Midbrain (tissue), 1 donor: ENCODE measurements at places on chromosomes 6 and 20.

DNA sequence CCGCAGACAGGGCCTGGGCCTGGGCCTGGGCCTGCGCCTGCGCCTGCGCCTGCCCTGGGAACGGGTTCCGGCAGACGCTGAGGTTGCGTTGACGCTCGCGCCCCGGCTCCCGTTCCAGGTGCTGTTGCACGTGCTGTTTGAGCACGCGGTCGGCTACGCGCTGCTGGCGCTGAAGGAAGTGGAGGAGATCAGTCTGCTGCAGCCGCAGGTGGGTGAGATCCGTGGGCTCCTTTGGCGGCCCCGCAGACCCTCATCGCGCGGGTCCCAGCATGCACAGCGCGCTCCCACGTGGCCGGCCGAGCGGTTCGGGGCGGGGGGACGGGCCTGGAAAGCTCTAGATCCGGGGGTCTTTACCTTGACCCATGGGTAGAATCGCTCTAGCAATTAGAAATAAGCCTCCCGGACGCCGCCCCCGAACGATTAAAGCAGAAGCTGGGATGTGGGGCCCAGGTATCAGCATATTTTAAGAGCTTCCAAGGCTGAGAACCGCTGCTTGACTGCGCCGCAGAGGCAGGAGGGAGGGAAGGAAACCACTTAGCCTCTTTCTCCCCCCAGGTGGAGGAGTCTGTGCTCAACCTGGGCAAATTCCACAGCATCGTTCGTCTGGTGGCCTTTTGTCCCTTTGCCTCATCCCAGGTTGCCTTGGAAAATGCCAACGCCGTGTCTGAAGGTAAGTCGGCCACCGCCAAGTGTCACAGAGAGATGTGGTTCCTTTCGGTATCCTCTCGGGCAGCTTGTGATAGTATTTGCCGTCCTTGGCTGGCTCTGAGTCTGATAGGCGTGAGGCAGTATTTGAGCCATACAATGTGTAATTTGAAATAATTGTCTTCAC is 508 bp downstream of the NOP56 start:
- peak; percentile 74 for DNase-seq

- no peak for DNase-seq
Observed at GRCh38 chr6:147087641-147088040, 116.6 kb upstream of the STXBP5 start.

DNA sequence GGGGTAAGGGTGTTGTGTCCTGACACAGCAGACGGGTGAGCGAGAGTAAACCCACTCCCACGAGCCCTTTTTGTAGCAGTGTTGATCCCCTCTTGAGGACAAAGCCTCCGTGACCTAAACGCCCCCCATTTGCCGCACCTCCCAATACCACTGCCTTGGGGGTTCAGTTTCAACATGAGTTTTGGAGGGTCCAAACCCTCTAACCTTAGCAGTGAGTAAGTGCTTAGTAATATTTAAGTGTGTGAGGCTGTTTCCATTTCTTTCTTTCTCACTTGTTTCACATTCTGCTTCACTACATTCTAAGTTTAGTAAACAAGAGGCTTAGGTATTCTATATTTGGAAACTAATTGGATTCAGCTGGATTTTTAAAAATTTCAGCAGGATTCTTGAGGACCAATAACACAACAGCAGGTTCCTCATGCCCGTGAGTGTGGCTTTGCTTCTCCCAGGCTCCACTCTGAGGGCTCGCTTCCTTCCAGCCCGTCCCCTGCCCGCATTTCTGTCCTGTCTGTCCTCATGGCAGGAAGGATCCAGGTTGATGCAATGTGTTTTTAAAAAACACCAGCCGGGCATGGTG is 41.2 kb downstream of the SNX9 start:
- DNase-seq, result no peak

DNA sequence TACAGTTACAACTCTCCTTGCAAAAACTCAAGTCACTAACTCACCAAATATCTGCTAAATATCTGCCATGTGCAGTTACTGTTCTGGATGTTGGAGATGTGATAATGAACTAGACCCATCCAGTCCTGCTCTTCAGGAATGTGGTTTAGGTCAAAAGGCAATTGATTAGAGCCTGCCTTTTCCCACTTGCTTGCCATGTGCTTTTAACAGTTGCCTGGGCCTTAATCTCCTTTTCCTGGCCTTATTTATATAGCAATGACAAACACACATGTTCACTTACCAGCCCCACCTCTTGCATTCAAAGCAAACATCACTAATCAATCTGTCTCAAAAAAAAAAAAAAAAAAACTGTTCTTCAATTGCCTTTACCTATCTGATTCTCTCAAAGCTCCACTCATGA is 199.2 kb downstream of the ZNF217 start:
- no peak for DNase-seq

DNA sequence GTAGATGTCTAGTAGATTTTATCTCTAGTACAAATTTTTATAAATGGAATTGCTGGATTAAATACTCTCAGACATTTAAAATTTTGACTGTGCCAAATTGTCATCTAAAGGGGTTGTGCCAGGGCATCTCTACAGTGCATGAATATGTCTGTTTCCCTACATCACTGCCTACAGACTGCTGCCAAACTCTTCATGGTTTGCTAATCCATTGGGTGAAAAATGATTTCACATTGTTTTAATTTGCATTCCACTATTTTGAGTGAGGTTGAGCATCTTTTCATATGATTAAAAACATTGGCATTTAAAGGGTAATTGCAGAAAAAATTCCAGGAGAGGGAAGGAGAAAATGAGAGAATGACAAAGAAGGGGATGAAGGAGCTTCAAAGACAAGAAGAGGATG is 267.7 kb upstream of the RNF24 start:
- no peak for DNase-seq

- no peak for DNase-seq
Observed at GRCh38 chr6:168195712-168196111, 116.7 kb upstream of the FRMD1 start.

DNA sequence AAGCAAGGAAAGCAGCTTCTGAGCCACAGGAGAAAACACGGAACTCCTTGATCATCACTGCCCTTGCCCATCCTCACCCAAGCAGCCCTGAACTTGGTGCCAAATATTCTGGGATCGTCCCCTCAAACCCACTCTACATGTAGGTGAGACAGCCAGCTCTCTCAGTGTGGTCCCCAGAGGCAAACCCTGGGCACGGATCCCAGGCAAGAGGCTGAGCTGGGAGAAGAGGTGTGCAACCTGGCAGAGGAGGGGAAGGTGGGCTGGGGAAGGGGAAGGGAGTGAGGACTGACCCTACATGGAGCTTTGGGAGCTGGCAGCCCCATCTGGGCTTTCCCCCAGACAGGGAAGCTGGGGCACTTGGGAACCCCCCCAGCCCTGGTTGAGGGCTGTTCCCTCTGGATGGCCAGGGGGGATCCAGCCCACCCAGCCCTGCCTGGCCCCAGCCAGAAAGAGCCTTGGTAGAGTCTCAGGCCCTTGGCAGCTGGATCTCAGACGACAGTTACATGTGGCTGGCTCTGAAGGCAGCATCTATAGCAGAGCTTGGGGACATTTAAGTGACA is 186.2 kb upstream of the CST7 start:
- no peak for DNase-seq

DNA sequence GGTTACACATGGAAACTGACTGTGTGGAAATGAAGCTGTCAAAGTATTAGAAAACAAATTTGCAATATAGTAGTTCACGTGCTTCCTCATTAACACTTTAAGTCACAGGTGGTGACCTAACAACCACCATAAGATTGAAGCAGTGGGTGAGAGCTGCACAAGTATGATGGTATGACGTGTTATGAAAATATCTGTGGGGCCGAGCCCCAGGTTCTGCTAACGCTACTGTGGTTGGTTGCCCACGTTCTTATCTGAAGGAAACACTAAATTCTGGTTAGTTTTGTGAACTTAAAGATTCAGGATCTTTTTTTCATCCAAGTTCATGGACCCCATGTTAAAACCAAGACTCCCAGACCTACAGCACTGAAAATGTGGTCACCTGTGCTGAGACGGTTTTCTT is 243.0 kb upstream of the RIN2 start:
- DNase-seq, result no peak

DNA sequence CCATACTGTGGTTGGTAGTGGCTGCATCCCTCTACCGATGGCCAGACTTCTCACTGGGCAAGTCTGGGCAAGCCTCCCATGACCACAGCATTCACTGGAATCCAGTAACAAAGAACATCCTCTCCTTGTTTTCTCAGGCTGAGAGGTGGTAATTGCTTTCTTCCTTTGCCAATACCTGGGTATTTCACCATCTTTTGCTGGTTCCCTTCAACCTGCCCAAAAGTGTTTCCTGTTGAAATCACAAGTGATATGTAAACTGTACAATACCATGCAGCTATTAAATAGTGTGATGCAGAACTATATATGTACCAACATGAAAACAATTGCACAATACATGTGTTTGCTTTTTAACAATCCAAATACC is at the start of gene PTCHD4:
Gene PTCHD4, minus strand, starts transcription at position 55 of the 364 bp plus-strand sequence. CDS start 42,240 bp downstream, outside the sequence.
- no peak for DNase-seq

GRCh38 chr20:21632735-21633053 is 72.8 kb upstream of the PAX1 start:
- DNase-seq, result no peak

DNA sequence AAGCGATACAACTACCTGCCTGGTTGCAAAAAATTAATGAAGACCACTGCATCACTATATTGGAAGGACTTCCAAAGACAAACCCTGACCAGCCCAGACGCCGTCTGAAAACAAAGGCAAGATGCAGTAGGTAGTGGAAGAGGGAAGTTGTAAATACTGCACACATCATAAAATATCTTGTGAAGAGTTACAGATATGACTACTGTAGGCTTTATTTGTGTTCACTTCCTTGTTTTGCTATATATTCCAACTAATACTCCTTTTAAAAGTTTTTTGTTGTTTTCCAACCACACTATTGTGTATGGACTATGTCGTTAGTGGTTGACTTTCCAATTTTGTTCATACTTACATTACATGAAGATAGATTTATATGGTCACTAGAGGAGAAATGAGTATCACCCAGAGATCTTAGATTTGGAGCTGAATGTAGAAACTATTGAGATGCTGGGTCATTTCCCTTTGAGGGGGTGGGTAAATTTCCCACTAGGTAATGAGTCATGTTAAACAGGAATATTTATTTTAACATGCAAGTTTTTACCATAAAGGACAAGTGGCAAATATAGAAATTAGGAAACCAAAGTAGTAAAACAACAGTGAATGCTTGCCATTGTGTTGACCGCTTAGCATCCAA is 16.6 kb upstream of the TXLNB start:
- DNase-seq, result no peak

GRCh38 chr20:44268802-44269201 is 21.7 kb downstream of the GDAP1L1 start:
- no peak for DNase-seq

DNA sequence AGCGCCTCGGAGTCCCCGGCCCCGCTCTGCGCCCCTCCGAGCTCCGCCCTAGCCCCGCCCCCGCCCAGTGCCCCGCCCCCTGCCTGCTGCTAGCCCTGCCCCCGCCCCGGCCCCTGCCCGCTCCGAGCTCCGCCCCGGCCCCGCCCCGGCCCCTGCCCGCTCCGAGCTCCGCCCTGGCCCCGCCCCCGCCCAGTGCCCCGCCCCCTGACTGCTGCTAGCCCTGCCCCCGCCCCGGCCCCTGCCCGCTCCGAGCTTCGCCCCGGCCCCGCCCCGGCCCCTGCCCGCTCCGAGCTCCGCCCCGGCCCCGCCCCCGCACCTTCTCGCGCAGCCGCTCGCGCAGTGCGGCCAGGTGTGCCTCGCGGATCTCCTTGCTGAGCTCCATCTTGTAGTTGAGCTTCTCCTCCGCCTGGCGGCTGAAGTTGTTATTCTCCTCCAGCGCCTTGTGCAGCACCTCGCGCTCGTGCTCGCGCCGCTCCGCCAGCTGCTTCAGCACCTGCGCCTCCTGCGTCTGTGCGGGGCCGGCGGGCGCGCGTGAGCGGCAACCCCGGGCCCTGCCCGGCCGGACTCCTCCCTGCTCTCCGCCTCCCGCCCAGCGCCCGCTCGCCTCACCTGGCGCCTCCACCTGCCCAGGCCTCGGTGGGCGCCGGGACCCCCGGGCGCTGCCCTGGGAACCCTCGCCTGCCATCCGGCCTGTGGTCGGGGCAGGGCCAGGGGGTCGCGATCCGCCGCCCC is 11.3 kb downstream of the STMN3 start:
- peak; percentile 77 for DNase-seq

DNA sequence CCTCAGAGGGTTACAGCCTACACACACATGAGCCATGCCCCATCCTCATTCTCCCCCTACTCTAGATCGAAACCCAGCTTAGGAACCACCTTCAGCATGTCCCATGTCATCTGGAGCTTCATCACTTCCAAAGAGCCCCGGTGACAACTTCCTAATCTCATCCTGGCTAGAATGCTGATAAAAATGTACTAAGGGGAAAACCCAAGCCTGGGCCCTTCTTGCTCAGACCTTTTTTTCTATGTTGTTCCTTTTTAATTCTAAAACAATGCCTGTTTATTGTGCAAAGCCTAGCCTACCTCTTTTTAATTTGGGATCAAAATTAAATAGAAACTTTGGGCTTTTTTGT is 44.1 kb upstream of the NT5E start:
- DNase-seq, result no peak

GRCh38 chr6:169887529-169888140 is 136.2 kb downstream of the ERMARD start:
- no peak for DNase-seq

DNA sequence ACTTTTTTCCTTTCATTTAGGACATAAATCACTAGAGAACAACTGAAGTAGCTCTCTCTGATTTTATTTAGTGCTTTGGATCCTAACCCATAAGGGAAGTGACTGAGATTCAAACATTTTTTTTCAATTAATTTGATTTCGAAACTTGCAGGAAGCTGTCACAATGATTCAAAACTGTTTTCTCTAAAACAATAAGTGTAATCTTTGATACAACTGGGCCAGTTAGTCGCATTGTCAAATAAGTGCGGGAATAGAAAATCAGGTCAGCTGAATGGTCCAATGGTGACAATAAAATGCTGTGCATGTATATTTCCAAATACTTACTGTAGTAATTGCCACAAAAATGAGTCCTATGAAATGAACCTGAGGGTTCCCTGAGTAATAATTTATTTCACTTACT is 930.8 kb downstream of the TFAP2A start:
- DNase-seq, result no peak

GRCh38 chr20:9072861-9073500 is 4.1 kb downstream of the PLCB4 start:
- DNase-seq, result no peak

DNA sequence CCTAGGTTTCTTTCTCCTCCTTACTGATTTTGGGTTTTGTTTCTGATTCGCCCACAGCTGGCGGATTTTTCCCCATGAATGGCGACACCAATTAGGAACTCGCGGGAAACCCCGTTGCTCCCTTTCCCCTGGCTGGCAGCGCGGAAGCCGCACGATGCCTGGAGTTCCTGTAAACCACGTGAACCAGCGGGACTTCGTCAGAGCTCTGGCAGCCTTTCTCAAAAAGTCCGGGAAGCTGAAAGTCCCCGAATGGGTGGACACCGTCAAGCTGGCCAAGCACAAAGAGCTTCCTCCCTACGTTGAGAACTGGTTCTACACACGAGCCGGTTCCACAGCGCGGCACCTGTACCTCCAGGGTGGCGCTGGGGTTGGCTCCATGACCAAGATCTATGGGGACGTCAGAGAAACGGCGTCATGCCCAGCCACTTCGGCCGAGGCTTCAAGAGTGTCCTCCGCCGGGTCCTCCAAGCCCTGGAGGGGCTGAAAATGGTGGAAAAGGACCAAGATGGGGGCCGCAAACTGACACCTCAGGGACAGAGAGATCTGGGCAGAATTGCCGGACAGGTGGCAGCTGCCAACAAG is 3.2 kb upstream of the SEC23B start:
- no peak for DNase-seq

GRCh38 chr20:45419188-45420091 is 3.5 kb downstream of the PIGT start:
- DNase-seq, result peak; percentile 35
